GM19239 (cell line): ENCODE measurements at places on chromosomes 5 and 9.

DNA sequence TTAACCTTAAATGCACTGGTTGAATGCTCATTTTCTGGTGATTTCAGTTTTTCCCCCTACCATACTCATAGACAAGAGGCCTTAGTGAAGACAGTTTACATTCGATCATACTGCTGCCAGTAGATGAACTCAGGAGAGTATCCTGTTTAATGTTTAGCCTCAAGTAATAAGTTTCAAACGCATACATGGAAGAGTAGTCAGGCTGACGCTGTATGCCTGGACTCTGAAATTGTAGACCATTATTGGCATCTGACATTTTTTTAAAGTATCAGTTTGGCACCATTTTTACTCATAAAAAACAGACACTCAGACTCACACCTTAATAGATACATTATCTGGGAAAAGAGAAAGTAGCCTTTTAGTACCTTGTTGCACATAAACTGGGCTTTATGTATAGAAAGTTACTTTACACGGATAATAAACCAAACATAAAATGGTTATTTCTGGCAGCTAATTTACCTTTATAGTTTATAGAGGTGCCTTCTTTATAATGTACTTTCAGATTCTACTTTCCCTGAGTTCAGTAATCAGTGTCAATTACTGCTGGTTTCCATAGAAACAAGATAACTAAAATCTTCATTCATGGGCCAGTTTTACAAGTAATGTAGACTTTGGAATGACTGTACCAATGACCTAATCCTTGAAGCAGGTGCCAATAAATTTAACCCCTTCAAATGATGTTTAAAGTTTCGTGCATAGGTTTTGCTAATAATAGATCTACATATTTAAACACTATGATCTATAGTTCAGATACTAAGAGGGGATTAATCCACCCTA, 183.8 kb upstream of the ITGA1 start:
- DNase-seq, result no peak

DNA sequence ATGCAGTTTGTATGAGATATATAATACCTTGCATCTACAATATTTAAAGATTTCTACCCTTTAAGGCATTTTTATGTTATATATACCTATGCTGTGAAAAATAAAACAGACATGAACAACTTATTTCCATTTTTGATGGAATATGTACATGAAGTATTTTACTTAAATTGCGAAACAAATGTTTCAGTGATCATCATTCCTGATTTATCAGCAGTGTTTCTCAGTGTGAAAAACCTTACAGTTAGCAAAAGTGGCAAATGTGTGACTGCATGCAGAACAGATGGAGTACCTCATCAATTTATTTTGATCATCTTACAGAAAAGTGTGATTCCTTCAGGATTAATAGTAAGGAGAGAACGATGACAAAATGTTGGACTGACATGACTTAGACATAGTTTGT, 43.1 kb downstream of the PRR16 start:
- no peak for DNase-seq

DNA sequence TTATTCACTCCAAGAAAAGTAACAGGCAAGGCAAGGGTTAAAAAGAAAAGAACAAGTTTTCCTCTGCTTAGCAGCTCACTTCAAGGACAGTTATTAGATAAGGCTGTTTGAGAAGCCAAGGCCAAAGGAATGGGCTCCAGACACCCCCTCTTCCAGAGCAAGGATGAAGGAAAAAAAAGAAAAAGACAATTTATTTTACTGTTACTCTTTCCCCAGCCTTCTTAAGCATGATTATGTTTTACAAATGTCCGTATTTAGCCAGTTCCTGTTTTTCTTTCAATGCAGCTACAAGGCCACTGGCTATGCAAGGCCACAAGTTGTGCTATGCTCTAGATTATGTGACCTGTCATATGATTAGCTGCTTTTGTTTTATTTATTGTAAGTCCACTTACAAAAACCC, 106.5 kb upstream of the SIMC1 start:
- DNase-seq, result no peak

DNA sequence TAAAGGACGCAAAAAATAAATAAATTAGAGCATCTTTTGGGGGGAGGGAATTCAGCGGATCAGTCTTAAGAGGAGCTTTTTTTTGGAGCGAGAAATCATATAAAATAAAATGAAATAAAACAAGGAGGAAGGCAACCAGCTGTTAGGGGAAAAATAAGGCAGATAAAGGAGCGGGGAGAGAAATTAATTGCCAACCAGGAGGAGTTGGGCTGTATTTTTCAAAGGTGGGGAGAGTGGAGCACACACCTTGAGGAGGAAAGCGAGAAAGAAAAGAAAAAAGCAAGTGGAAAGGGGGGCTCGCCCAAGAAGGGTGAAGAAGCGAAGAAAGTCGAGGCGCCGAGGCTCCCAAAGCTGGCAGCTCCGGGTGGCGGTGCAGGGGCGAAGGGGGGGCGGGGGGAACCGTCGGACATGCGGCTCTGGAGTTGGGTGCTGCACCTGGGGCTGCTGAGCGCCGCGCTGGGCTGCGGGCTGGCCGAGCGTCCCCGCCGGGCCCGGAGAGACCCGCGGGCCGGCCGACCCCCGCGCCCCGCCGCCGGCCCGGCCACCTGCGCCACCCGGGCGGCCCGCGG, at the start of gene PAPPA:
Gene PAPPA, plus strand, starts transcription at position 27 of the 569 bp plus-strand sequence. Its CDS starts 382 bp downstream, at position 409.
- no peak for DNase-seq

DNA sequence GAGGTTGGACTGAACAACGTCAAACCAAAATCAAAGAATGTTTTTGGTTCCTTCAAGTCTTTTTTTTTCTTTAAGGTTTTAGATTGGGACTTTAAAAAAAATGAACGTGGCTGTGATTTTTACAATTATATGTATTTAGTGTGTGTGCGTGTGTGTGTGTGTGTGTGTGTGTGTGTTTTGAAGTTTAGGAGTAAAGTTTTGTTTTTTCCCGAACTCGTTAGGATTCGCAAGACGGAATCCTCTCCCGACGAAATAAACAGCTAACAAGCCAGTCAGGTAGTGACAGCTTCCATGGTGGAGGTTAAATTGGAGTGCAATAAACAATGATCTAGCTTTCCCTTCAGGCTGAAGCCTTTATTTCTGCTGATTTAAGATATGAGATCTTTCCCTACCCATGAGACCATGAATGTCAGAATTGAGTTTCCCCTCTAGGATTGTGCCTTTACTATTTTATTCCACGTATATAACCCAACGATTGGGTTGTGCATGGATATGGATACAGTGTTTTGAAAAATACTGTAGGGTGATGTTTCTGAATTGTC, 1.2 kb downstream of the KIAA1958 start:
- DNase-seq, result no peak

- peak; percentile 22 for DNase-seq
These were observed 457 bp upstream of the IDNK start for GRCh38 chr9:83622433-83622938.

GRCh38 chr5:38369692-38370091, 111.3 kb downstream of the EGFLAM start:
- DNase-seq, result no peak

DNA sequence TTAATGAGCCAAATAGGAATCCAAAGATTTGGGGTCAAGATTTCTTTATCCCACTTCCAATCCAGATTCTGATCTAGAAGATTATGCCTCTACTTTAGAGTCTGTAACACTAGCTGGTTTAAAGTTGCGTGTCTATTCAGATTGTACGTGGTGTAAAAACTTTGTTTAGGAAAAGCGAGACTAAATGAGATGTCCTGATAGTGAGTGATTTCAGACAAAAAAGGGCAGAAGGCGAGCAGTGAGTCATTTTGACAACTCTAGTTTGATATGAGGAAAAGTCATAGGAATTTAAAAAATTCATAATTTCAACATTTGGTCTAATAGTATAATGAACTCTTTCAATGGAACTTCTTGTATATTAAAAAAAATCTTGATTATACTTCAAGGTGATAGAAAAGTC, 119.6 kb upstream of the KLF9 start:
- DNase-seq, result no peak

GRCh38 chr5:82275216-82275664, 2.9 kb downstream of the RPS23 start:
- no peak for DNase-seq

DNA sequence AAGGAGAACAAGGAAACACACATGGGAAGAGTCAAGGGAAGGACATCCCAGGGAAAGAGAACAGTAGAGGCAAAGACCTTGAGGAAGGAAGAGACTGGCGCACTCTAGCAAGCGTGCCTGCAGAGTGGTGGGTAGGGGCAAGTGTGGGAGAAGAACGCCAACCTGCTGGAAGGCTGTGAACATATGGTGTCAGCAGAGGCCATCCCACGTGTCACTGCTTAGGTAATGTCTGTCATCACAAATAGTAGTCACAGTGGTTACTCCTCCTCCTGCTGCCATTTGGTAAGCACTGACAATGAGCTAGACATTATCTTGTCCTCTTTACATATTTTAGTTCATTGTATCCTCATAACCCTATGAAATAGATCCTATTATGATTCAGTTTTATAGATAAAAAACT, 206.4 kb upstream of the TRIM32 start:
- DNase-seq, result no peak

DNA sequence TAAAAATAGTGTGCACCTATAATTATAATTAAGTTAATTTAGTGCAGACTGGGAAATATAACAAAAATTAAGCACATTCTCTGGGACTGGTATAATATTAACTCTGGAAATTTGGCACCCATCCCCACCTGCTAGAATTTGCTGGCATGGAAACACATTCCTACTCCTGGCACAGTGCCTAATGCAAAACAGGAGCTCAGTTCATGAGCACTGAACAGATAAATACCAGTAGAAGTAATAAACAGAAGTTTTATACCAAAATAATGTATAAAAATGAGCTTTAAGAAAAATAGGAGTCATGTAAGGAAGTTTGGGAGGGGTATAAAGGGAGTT, 23.7 kb upstream of the NPR3 start:
- DNase-seq, result no peak

GRCh38 chr9:89730715-89731114, 125.9 kb downstream of the GADD45G start:
- no peak for DNase-seq

GRCh38 chr5:1105350-1106265, 6.3 kb downstream of the SLC12A7 start:
- DNase-seq, result peak; percentile 88

DNA sequence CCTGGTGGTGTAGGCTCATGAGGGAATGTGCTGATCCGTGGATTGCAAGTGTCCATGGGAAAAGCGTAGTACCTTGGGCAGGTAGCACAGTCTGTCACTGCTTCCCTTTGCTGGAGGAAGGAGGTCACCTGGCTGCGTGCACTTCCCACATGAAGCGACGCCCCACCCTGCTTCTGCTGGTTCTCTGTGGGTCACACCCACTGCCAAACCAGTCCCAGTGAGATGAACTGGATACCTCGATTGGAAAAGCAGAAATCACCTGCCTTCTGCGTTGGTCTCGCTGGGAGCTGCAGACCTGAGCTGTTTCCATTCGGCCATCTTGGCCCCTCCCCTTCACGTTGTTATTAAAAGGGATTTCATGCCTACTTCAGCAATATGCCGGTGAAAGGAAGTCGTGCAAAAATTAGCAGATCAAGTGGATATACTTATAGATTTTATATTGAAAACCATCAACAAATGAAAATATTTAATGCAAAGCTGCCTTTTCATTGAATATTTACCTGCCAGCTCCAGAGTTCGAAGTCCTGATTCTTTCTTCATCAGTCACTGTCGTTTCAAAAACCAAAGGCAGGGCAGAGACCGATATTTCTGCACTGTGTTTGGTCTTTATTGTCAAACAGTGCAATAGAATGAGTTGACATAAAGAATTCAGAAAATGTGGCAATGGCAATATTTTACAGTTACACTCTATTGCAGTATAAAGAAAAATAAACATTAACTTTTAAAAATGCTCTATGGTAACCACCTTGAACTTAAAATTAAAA, 123.2 kb downstream of the JAKMIP2 start:
- DNase-seq, result no peak

DNA sequence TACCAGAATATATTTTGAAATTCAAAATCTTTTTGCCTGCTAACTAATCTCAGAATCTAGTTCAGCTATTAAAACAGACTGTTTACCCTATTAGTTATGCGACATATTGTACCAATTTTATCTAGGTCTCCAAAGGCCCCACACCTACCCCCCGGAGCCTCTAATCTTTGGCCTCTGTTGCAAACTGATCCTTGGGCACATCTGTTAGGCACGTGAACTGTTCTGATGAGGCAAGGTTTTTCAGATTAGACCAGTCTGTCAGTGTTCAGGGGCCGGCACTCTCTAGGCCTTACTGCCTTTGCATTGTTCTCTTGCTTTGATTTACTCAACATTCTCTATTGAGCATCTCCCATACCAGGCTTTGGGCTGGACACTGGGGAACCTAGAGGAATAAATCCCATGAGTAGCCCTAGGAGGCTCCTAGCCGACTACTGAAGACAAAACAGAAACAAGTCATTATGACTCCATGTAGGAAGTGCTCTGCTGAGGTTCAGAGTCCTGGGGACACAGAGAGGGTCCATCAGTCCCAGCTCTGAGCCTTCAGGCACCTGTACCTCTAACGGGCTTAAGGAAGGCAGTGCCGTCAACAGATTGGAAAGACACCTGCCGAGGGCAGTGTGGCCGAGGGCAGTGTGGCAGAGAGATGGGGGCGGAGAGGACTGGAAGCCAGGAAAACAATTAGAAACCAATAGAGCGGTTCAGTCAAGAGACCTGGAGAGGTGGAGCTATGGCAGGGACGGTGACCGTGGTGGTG, 245.1 kb downstream of the AOPEP start:
- no peak for DNase-seq

DNA sequence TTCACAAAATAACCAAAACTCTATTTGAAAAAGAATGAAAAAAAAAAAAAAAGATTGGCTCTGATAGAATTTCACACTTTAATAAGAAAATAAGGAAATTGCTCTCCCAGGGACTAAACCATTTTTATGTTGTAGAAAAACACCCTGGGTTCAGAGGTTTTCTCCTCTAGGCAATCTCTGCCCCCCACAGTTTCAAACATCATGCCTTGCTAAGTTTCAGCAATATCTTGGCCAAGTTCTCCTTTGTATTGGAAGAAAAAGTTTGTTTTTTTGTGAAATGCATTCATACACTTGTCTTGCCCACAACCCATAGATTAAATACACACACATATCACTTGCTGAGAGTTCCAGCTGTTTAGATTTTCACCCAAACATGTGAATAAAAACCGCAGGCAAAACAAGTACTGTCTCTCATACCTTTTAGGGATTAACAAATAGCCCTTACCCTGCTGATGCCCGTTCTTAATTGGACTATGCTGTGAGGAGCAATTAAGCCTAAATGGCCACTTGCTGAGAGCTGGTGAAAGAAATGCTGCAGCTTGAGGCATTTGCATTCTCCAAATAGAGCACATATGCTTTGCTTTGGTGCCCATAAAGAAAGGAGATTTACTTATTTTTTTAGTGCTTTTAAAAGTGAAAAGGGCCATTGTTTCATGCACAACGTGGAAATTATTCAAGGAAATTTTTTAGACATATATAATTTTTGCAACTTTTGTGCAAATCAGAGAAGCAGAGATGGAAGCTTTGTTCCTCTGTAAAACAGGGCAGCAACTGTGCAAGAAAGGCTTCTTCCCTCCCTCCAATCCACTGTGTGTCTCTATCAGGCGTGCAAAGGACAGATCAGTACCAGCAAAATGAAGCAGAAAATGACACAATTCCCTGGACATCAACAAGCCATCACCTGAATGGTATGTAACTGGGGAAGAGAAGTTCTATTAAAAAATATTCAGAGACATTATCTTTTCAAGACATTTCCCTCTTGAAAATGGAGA, 262.4 kb upstream of the KIF2A start:
- DNase-seq, result no peak

GRCh38 chr5:1119312-1119831, 7.5 kb upstream of the SLC12A7 start:
- DNase-seq, result no peak
